MV-4-11 (cell line): ENCODE measurements at places on chromosomes 16 and 17.

- DNase-seq, result peak; percentile 61
These were observed 1.0 kb upstream of the MGRN1 start for GRCh38 chr16:4623593-4623992.

DNA sequence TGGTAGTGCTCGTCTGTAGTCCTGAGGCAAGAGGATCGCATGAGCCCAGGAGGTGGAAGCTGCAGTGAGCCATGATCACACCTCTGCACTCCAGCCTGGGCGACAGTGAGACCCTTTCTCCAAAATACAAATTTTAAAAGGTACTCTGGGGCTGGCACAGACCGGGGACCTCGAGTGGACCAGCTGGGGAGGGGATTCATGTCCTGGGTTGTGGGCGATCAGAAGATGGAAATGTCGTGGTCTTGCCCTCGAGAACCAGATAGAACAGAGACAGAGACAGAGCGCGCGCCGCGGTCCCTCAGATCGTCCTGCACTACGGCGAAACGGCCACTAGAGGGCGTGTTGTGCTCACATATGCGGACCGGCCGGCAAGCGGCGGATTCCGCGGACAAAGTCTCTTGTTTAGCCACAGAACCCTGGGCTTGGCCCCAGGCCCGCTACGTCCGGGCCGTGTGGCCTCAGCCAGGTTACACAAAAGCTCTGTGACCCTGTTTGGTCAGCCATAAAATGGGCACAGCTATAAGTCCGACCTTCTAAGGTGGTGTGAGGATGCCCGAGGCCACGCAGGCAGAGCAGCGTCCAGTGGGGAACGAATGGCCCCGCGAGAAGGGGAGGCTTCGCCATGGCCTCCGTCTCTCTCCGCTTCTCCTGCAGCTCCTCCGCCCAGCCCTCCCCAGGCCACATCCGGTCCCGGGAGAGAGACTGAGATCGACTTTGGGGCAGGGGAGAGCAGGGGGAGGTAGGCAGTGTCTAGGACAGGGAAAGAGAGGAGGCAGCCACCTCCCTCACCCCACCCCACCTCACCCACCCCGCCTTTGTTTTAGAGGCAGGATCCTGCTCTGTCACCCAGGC is 14.6 kb upstream of the SBK1 start:
- peak; percentile 53 for DNase-seq

GRCh38 chr17:50920041-50920410 is 53.9 kb upstream of the TOB1 start:
- DNase-seq, result no peak

DNA sequence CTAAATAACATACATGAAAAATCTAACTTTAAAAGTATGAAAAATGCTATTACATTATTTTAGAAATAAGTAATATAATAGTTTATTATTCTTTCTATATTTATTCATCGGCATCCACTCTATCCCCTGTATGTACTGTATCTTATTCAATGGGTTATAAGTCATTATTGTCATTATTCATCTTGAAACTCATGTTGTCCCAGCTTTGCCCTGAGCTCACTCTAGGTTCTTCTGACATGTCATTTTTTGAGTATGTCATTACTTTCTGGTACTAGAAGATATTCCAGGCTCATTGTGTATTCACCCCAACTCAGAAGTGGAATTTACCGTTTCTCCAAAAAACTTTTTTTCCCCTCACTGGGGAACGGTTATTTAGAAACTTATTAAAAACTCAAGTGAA is 53.0 kb upstream of the MNT start:
- DNase-seq, result no peak

DNA sequence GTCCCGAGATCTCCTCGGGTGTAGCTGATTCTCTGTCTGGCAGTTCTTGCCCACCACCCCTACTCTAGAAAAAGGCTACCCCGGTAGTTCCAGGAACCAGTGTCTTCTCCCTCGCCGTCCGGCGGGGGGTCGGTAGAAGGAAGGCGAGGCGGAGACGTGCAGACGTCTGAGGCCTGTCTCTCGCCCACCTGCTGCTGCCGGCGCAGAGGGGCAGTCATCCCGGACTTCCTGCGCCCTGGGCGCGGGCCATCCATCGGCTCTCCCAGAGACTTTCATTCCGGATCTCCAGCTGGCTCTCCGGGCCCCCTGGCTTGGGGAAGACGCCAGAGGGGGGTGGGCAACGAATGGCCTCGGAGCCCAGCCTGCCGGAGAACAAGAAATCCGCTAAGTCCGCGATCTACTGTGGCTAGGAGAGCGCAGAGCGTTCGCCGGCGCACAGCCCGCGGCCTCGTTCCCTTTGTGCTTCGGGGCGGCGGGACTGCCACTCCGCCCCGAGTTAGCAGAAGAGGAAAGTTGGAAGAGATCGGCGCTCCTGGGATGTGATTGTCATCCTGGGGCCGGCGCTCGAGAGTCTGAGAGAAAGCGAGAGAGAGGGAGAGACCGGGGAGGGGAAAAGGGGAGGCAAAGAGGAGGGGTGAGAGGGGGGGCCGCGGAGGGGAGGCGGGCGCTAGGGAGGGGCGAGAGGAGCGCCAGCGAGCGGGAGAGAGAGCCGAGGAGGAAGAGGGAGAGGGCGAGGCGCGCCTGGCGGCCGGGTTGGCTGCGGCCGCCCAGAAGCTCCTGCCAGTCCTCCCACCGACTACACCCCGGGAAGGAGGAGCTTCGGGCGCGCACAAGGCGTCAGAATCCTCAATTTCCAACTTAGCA is at the start of gene IRX5:
Gene IRX5, plus strand, starts transcription at position 861 of the 864 bp plus-strand sequence. CDS start 334 bp downstream, outside the sequence.
- DNase-seq, result peak; percentile 91
